ENCODE measurements at places on chromosomes 12 and 14.

DNA sequence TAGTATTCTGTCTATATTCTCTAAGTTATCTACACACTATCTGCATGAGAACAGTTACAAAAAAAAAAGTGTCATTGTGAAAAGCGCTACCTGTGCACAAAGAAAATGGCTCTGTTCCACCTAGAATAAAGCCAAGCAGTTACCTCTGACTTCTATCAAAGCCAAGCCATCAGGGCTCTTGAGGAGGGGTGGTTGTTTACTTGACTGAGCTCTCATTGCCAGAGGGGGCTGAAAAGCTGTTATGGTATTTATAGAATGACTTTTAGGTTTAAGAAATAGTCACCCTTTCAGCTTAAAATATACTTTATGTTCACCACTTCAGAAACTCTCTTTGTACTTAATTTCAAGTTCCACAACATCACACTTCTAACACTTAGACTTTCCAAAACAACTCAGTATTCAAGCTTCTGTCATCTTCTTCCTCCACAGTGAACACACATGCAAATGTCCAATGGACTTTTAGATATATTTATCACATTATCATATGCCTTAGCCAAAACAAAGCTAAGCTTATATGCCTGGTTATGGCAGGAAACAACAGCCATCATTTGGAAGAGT lies 7.5 kb downstream of the ITPR2 start:
- no peak for DNase-seq

- DNase-seq = no peak
Measured at GRCh38 chr14:77485901-77486678, 12.5 kb downstream of the ISM2 start.

- DNase-seq = no peak
Measured at GRCh38 chr14:51328772-51329353, 88.8 kb downstream of the TMX1 start.

DNA sequence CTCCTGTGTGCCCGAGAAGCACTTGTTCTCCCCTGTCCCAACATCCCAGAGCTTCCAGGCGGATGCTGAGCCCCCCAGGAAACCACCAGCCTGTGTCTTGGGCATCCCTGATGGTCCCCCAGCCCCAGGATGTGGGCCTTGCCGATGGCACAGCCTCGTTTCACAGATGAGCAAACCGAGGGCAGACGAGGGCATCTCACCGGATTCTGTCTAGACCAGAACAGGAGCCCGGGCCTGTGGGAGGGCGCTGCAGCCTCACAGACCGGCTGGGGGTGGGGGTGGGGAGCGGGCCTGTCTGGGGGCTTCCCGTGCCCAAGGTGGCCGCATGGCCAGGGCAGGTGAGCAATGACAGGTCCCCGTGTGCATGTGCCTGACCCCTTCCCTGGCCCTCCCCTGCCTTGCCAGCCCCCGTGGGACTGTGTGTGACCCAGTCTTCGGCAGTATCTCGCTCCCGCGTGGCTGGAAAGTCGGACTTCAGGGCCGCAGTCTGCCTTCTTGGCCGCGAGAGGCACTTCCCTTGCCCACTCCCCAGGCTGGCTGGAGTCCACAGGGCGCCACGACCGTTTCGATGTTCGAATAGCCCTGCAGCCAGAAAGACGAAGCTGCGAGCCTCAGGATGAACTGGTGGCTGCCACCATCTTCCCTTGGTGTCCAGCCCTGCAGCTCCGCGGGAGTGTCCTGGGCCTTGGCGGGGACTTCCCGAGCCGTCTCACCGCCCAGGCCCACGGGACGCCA lies 8.9 kb downstream of the RFLNA start:
- no peak for DNase-seq

- DNase-seq = no peak
Measured at GRCh38 chr12:42462486-42462885, 127.1 kb downstream of the PRICKLE1 start.

DNA sequence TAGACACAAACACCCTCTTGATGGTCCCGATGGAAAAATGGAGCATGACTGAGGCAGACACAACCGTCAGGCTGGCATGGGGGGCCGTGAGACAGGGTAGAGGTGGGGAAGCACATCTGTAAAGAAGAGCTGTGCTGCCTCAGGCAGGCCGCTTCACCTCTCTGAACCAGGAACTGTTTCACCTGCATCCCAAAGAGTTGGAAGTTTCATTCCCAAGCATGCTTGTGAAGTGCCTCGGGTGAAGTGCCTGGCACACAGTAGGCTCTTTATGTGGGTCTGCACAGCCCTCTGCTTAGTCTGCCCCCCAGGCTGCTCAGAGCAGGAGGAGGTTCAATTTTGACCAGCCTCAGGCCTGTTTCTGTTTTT lies 685 bp upstream of the SERPINA1 start:
- DNase-seq = no peak

- DNase-seq = no peak
Measured at GRCh38 chr12:51448618-51449256, 24.1 kb downstream of the SLC4A8 start.

GRCh38 chr14:76446486-76446885 lies 70.5 kb downstream of the ESRRB start:
- no peak for DNase-seq

GRCh38 chr12:133130808-133131128 lies 341 bp downstream of the ZNF10 start:
- no peak for DNase-seq

DNA sequence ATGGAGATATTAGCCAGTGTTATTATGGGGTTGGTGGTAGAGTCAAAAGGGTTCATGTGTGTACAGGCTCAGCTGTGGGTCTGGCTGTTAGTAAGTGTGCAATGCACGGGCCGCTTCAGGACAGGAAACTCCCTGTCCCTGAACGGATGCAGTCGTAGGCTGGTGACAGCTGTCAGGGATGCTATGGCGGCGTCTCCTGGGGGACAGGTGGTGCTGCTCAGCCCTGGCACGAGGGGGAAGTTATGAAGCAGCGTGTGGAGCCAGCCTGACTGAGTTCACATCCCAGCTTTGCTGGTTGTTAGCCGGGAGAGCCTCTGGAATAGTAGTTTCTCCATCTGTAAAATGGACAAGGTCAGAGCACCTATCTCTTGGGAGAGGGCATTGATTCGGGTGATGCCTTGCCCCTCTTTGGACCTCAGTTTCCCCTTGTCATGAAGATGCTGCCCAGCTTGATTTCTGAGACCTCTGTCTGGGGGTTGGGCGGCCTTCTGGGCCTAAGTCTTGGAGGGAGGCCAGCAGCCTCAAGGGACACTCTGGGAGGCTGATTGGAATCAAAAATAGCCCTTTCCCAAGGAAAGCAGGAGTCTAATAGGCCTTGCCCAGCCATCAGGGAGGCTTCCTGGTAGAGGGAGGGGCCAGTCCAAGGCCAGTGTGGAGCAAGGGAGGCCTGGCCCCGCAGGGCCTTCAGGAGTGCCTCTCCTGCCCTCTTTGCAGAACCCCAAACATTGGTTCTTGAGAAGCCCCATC lies 7.1 kb downstream of the ASB2 start:
- no peak for DNase-seq

DNA sequence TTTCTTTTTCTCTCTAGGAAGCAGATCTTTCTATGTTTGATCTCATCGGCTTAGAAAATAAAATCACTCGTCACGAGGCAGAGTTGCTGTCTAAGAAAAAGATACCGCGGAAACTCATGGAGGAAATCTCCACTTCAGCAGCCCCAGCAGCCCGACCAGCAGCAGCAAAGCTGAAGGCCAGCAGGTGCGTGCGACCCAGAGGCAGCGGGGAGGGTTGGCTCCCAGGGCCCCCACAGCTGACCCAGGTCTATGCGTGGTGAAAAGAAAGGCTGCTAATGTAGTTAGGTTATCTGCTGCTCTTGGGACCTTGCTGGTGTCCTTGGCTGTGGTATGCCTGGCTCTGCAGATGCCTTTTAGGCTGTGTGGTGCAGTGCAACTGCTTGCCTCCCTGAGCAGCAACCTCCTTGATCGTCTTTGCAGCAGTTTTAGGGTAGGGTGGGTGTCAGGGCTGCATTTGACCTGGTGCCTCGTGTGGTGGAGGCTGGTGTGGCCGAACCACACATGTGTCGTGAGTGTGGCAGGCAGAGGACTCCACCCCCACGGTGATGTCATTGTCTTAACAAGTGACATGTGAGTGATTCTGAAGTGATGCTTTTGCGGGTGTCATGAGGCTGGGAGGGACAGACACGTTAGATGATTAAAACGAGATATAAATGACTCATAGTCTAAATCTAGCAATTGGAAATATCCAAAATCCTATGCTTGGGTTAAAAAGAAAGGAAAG lies 68.6 kb downstream of the EP400 start:
- no peak for DNase-seq

DNA sequence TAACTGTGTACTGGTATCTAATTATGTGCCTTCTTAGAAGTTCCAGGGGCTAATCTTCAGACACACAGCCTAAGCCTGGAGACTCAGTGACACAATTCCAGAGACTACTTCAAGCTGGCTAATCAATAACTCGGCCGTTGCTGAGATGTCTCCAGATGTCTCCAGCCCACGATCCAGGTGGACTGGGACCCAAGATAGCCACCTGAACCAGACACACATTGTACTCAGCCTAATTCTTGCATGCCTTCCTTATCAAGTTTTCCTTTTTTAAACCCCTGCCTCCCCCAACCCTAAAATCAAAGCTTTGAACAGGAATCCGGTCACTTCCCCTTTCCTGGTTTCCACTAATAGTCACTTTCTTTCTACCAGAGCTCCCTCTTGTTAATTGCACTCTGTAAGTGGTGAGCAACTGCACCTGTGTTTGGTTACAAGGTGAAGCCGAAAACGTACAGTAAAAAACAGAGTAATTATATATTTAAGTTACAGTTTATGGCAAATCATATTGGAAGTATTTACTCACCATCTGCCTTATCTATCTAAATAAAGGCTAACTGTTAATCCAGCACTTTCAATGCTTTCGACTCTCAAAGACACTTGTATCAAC lies 39.8 kb upstream of the PTGDR start:
- DNase-seq = no peak

DNA sequence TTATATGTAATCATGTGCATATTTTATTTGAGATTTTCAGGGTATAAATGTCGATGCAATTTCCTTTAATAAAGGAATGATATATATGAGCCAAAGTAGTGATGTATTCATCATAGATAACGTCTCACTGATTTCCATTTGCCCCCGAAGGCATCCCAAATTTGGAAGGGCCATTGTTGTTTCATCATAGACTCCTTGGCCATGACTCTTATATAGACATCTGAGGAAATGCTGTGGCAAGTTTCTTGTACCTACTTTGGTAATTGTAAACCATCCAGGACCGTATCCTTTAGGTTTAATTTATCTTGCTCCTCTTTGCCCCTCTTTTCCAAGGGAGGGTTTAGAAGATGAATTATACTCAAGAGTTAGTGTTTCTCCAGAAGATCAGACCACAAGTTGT lies 84.7 kb downstream of the SAMD4A start:
- no peak for DNase-seq

- DNase-seq = no peak
Measured at GRCh38 chr12:31586728-31587127, 4.2 kb downstream of the DENND5B start.

GRCh38 chr14:90140956-90141316 lies 79.1 kb downstream of the KCNK13 start:
- no peak for DNase-seq

- DNase-seq = no peak
Measured at GRCh38 chr12:46830731-46831334, 5.0 kb upstream of the SLC38A4 start.

GRCh38 chr14:101836135-101836534 lies 74.6 kb downstream of the PPP2R5C start:
- no peak for DNase-seq

- no peak for DNase-seq
Measured at GRCh38 chr12:58773986-58774385, 146.3 kb downstream of the LRIG3 start.

DNA sequence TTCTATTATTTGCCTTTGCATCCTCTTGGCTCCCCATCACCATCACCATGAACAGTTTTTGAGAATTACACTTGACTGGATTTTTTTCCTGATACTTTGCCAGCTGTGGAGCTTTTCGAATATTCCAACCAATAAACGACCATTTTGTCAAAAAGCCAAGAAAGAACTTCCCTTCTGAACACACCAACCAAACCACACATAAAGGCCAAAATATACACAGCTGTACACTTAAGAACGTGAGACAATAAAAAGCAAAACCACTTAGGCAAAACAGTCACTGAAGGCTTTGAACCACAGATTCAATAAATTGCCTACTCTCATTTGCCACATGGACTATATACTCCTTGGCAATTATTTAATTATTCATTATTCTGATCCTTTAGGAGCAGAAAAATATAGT lies 1.1 kb downstream of the C14orf93 start:
- no peak for DNase-seq

DNA sequence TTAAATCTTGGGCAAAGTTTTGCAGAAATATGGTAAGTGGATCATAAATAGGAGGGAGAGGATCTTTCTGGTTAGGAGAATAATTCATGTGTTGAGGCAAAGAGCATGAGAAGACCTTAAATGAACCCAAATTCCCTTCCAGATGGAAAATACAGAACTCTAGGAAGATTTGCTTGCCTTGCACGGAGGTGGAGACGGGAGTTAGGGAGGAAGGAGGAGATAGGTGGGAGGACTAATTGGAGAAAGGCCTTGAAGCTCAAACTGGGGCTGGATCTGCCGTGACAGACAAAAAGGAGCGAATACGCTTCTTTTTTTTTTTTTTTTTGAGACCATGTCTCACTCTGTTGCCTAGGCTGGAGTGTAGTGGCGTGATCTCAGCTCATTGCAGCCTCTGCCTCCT lies 5.9 kb downstream of the GPRC5A start:
- no peak for DNase-seq

DNA sequence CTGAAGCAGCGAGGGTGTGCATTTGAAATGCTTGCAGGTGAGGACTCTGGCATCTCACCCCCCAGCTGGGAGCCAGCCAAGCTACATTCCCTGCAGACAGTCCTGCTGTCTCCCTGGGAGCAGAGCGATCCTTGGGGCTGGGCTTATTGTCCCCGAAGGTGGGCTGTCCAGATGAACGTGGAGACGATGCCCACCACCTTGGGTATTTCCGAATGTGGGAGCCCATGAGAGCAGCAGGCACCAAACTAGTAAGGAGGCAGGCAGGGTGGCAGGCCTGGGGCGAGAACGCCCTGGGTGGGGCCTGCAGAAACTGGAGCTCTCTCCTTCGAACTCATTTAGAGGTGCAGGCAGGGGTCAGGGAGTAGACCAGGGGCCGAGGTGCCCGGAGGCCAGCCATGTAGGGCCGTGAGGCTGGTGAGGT lies 18.5 kb downstream of the ZBTB42 start:
- no peak for DNase-seq

- no peak for DNase-seq
Measured at GRCh38 chr14:72617391-72618031, 276.4 kb downstream of the DPF3 start.

DNA sequence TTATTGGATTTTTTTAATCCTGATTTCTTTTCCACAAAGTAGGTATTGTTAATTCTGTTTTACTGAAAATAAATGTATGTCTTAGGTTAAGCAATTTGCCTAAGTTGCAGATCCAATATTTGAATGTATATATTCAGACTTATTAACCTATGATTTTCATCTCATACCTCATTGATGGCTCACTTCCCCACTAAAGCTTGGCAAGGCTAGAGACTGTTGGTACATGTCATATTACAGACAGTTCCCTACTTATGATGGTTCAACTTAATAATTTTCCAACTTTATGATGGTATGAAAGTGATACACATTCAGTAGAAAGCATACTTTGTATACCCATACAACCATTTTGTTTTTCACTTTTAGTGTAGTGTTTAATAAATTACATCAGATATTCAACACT lies 33.2 kb upstream of the KCNH3 start:
- no peak for DNase-seq

- no peak for DNase-seq
Measured at GRCh38 chr14:48253020-48253419, 577.6 kb upstream of the MDGA2 start.

Data from right renal pelvis (tissue), 4 donors.